Muscle of back (tissue), 13 donors: ENCODE measurements at places on chromosomes 4 and X. TPM values are rescaled to one million over a fixed set of nuclear protein-coding genes. Genes with fewer than 3 reads are reported as not detected.

The NLRP2B gene
- polyA plus RNA-seq: not detected

The WDFY3 gene
- 22.0 TPM for polyA plus RNA-seq

The LRIT3 gene
- polyA plus RNA-seq: 0.28 TPM

The NELFA gene
- polyA plus RNA-seq: 22.5 TPM

The NPY5R gene
- polyA plus RNA-seq: 0.23 TPM

The PAGE4 gene
- polyA plus RNA-seq: not detected

The ARHGAP24 gene
- polyA plus RNA-seq: 48.8 TPM

The SLC6A8 gene
- 41.9 TPM for polyA plus RNA-seq

The GLUD2 gene
- polyA plus RNA-seq: 3.6 TPM

The IGFBP7 gene
- polyA plus RNA-seq: 130 TPM

The ZXDA gene
- 2.6 TPM for polyA plus RNA-seq

The TMEM128 gene
- 19.7 TPM for polyA plus RNA-seq

The TMEM165 gene
- polyA plus RNA-seq: 56.5 TPM

The CYSLTR1 gene
- polyA plus RNA-seq: 7.5 TPM

The INTS6L gene
- polyA plus RNA-seq: 11.7 TPM

The CABS1 gene
- 0.14 TPM for polyA plus RNA-seq

The TMEM47 gene
- 54.9 TPM for polyA plus RNA-seq

The EXOSC9 gene
- polyA plus RNA-seq: 37.7 TPM

The NEXMIF gene
- polyA plus RNA-seq: 0.60 TPM

The DCAF8L2 gene
- polyA plus RNA-seq: not detected

The CXorf66 gene
- not detected for polyA plus RNA-seq

The CXorf58 gene
- 0.08 TPM for polyA plus RNA-seq

The SMIM10L2A gene
- 2.4 TPM for polyA plus RNA-seq

The CORIN gene
- polyA plus RNA-seq: 1.2 TPM

The GAGE2A gene
- not detected for polyA plus RNA-seq

The FRMD7 gene
- polyA plus RNA-seq: 0.27 TPM

The RAP1GDS1 gene
- polyA plus RNA-seq: 26.0 TPM
